ENCODE measurements at places on chromosomes 2 and 18. TPM values are rescaled to one million over a fixed set of nuclear protein-coding genes. Genes with fewer than 3 reads are reported as not detected.

GRCh38 chr2:37795456-37795855, 124.0 kb upstream of the CDC42EP3 start:
- H3K27ac ChIP-seq = no peak overlapping the region

DNA sequence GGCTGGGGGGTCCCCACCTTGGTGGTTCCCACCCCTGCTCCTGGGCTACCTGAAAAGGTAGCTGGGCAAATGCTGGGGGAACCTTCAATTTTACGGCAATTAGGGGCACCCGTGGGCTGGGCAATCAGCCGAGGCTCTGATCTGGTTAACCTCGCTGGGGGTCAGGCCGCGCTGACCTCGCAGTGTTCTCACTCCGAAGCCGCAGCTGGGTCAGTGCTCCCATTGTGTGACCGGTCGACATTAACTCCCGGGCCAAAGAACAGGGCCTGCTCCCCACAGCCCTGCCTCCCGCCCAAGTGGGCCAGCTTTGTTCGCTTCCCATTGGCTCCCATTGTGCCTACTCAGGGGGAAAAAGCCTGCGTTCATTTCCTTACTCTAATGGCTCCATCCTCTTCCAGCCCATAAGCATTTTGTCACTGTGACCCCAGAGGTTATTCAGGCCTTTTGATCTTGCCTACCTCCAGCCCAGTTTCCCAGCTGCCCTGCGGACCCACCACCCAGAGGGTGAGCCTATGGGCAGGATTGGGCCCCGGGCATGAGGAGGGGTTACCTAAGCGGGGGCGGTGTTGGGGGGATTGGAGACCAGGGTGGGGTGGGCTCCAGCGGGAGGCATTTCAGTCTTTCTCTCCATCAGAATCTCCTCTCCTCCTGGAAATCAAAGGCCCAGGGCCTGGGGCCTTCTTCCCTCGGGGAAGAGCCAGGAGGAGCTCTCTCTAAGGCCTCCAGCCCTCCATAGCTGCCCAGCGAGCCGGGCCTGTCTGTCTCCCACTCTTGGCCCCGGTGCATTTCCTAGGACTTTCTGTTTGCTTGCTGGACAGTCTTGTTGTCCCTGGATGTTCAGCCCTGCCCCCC, 90.1 kb downstream of the MYCN start:
- no peak overlapping the region for H3K27ac ChIP-seq
- H3K4me1 ChIP-seq = peaks cover 10% of the 10 kb centered on the region
- no peak overlapping the region for H3K4me3 ChIP-seq
- no peaks in the 10 kb centered on the region for H3K36me3 ChIP-seq
- no peak for DNase-seq

Gene PLEK
- 12.0 TPM for total RNA-seq

Gene GALR1
- 0.11 TPM for total RNA-seq

GRCh38 chr2:214575465-214575864, 164.6 kb downstream of the VWC2L start:
- H3K4me1 ChIP-seq = no peaks in the 10 kb centered on the region
- no peak overlapping the region for H3K27ac ChIP-seq

Data from thyroid gland (tissue), 4 donors.